ENCODE measurements at places on chromosomes 2 and 18.

DNA sequence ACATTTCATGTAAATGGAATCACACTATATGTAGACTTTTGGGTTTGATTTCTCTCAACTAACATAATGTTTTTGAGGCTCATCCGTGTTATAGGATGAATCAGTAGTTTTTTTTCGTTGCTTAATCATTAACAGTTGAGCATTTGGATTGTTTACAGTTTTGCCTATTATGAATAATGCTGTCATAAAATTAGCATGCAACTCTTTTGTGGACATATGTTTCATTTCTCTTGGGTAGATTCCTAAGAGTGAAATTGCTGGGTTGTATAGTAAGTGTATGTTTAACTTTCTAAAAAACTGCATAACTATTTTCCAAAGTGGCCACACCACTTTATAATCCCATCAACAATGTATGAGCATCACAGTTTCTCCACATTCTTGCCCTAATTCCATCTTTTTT is 7.7 kb upstream of the RHBDD1 start:
- no peak for DNase-seq

- DNase-seq, result no peak
Observed at GRCh38 chr2:76748581-76749296, 773.4 kb downstream of the LRRTM4 start.

DNA sequence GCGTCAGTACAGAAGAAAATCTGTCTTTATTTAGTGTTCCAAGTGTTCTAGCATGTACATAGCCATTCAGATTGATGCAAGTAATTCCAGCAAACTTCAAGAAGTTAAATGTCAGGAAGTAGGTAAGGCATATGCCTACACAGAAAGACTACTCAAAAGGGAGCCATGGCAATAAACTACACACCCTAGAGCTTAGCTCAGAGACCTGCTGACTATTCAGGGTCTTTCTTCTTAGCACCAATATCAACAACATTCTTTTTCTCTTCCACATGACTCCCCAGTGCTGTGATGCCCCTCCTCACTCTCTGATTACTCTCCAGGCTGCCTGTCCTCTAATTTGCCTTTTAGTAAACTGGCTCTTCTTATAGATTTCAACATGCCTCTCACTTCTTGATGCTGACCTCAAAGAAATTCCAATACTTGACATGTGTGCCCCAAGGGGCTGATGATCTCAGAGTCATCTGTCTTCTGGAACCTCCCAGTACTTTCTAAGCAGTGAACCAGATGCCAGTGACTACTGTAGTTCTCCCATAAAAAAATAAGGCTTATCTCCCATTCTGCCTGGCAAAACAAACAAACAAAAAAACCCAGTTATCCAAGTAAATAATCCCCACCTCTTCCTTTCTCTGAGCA is 909.2 kb upstream of the FANCL start:
- DNase-seq, result no peak

DNA sequence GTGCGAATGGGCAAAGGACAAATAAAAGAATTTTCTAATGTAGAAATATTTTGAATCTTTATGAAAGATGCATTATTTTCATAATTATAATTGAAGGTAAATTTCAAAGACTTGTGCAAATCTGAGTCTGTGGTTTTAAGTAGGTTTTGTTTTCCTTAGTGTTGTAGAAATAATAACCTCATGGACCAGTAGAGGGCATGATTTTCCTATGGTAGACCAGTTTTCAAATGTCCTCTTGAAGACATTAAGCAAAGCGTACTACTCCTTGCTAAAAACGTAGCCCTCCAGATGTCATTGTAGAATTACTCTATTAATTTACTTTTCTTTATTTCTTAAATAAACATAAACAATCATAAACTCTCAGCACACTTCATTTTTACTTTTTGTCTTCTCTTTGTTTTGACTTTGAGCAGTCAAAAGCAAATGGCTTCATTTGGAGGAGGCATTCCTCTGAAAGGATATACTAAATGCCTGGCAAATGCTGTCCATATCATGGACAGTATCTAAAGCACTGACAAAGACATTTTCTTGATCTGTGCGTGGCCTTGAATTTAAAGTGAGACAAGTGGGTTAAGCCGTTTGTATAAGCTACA is 85.8 kb upstream of the FAM237A start:
- no peak for DNase-seq

GRCh38 chr2:120579916-120580685 is 155.6 kb upstream of the GLI2 start:
- no peak for DNase-seq

GRCh38 chr2:138171244-138171643 is 207.0 kb downstream of the HNMT start:
- DNase-seq, result no peak

DNA sequence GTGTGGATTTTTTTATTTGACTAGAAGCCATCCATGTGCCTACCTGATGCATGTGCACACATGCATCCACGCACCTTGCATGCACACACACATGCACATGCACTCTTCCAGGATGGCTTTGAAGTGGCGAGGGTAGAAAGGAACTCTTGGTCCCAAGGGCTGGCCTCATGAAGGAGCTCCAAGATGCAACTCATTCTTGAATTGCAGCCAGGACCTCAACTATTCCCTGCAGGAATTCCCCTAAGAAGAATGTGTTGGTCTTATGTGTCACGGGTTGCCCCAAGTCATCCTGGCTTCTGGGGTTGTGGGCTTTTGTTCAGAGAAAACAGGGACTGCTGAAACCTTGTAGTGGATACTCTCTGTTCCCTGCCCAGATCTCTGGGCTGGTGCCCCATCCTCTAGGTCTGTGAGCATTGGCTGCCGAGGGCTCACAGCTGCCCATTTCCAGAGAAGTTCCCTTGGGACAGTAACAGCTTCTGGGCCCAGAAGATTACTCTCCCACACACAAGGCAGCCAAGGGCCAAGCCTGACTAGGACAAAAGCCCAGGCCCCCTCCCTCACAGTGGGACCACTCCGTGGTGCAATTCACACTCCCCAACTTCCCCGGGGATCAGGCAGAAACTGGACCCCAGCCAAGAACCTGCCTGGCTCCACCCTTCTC is 137.6 kb downstream of the COPS8 start:
- DNase-seq, result no peak

- DNase-seq, result no peak
Observed at GRCh38 chr2:107322416-107322815, 436.4 kb upstream of the ST6GAL2 start.

DNA sequence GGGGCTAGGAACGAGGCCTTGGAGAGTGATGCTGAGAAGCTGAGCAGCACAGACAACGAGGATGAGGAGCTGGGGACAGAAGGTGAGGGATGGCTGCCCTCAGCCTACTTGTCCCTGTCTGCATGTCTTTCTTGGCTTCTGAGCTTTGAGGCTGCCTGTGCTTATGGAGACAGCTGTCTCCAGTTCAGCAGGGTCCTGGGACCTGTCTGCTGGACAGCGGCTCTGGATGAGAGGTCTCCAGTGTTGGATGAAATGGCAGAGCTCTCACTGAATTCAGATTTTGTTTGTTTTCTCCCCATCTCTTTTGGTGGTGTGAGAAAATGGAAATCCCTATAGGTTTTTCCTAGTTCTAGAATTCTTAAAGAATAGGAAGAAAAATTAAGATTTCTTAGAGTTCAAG is 54.8 kb downstream of the NTSR2 start:
- no peak for DNase-seq
